Activated T-helper 17 cell treated with anti-CD3 and anti-CD28 coated beads, Interleukin-2, amount 50 U/mL, for 72 hours (primary cell): ENCODE measurements at places on chromosomes 7 and 10.
A peak's percentile ranks its signal among the peaks of the same experiment; 100 is the strongest.

DNA sequence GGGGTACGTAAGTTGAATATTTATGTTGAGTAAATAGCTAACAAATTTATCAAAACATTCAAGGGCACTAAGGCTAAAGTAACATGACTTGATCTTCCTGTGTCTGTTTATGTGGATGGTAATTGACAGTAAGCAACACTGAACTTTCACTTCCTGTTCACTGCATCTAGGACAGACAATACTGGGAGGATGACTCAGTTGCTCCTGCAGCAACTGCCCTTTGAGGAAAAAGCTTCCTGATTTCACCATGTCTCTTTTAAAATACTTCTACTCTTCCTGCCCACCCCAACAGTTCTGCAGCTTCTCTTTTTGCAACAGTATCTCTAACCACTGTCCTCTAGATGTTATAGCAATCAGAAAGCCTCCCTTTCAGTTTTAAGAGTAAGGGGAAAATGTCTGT is 76.6 kb upstream of the HGF start:
- no peak for ATAC-seq

- no peak for ATAC-seq
Observed at GRCh38 chr7:158327571-158328180, 259.9 kb downstream of the PTPRN2 start.

- no peak for ATAC-seq
Observed at GRCh38 chr7:426510-426909, 93.1 kb downstream of the PDGFA start.

DNA sequence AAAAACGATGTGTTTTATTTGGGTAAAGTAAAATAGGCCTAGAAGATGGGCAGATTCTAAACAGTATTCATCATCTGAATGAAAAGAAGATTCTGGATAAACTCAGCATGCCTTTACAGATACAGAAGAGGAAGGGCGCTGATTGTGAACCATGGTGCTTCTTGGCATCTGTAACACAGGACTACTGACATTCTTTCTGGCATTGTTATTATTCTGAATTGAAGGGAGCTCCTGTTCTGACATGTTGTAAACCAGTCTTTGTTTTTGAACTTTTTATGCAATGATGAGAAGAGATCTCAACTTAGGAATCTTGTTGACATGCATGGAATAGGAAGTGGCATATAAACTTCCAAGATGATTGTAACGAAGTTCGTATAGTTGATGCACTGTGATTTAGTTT is 13.5 kb downstream of the RPA3 start:
- ATAC-seq, result no peak

- no peak for ATAC-seq
Observed at GRCh38 chr10:72756674-72757385, 64.9 kb downstream of the MCU start.

DNA sequence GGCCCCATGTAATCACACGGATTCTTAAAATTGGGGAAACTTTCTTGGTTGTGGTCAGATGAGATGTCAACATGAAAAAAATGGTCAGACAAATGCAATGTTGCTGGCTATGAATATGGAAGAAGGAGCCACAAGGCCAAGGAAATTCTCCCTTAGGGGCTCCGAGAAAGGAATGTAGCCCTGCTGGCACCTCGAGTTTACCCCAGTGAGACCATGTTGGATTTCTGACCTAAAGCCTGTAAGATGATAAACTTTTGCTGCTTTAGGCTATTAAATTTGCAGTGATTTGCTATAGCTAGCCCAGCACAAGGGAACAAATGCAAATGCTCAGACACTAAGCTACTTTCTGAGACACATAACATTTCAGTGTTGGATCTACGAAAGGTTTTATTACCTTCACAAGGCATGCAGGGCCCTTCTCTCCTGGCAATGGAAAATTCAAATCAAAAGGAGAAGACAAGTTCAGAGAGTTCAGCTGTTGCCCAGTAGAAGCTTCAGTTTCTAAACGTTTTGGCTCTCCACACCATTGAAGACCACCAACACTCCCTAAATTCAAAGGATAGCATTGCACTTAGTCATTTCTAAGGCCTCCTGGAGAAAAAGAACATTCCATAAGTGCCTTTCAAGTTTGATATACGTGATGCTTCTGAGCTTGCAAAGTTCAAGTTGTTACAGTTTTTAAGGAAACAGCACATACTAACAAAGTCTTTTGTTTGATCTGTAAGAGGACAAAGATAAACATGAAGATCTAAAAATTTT is 23.4 kb downstream of the MCMBP start:
- ATAC-seq, result no peak

GRCh38 chr10:29479081-29479925 is 155.5 kb downstream of the SVIL start:
- ATAC-seq, result no peak

GRCh38 chr7:84085998-84086397 is 108.6 kb downstream of the SEMA3A start:
- no peak for ATAC-seq

- ATAC-seq, result no peak
Observed at GRCh38 chr10:107671960-107672359, 507.5 kb upstream of the SORCS1 start.

DNA sequence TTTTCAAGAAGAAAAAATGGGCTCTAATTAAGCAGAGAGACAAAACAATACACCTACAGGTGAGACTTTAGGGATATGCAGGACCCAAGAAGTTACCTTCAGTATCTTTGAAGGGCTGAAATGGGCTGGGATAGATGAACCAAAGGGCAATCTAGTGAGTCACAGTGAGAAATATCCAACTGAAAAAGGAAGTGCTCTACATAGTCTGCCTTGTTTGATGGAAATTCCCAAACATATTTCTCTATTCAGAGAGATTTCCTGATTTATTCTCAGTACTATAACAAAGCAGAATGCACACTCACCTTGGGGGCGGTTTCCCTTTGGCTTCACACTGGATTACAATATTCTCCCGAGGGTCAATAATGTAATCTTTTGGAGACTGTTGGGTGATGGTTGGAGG is 104.1 kb upstream of the LAMB4 start:
- ATAC-seq, result no peak

DNA sequence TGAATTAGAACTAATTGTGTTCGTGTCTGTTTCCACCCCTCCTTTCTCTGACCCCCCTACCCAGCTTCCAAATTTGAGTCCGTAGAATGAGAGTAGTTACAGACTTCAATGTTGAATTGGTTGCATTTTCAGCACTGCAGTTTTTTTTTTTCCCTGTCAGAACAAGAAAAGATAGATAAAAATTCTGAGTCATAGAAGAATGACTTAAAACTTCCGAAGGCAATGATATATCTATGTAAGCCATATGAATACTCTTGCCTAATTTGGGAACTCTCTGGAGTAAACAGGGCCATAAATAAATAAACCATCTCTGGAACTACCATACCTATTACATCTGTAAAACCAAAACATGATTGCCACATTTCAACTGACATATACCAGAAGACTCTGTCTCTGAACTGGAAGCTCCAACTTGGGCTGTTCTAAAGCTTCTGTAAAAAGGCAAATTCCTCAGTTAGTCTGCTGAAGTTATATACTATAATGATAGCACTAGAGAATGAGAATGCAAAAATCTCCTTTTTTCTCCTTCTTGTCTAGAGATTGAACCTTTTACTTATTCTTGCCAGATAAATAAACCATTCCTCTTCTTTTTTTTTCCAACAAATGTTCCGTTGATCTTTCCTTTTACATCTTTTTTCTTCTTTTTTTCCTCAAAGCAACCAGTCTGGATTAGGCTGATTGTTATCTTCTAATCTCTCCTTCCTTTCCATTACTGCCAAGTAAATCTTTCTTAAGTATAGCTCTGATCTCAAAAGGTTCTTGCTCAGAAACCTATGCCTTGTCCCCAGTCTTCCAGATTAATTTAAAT is 23.5 kb downstream of the VCL start:
- peak; percentile 85 for ATAC-seq

DNA sequence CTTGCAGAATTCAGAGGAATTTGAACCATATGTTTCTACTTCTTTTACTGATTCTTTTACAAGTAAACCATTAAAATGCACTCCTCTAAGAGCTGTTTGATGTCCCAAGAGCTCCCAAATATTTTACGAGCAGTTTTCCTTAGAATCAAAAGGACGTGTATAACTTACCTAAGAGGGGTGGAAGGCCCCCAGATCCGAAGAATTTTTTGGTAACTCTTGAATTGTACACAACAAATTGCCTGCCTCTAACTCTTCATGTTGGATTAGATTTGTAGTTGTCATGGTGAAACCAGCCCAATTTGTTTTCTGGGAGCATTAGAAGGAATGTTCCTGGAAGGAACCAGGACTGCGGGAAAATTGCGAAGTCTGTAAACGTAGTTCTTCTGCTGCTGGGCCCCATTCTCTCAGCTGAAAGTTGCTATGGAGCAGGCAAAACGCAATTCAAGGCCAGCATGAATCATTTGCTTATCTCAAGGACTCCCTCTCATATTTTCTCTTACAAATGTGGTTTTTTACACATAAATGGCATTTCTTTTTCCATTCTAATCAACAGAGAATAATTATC is 124.8 kb upstream of the TMEM72 start:
- no peak for ATAC-seq

DNA sequence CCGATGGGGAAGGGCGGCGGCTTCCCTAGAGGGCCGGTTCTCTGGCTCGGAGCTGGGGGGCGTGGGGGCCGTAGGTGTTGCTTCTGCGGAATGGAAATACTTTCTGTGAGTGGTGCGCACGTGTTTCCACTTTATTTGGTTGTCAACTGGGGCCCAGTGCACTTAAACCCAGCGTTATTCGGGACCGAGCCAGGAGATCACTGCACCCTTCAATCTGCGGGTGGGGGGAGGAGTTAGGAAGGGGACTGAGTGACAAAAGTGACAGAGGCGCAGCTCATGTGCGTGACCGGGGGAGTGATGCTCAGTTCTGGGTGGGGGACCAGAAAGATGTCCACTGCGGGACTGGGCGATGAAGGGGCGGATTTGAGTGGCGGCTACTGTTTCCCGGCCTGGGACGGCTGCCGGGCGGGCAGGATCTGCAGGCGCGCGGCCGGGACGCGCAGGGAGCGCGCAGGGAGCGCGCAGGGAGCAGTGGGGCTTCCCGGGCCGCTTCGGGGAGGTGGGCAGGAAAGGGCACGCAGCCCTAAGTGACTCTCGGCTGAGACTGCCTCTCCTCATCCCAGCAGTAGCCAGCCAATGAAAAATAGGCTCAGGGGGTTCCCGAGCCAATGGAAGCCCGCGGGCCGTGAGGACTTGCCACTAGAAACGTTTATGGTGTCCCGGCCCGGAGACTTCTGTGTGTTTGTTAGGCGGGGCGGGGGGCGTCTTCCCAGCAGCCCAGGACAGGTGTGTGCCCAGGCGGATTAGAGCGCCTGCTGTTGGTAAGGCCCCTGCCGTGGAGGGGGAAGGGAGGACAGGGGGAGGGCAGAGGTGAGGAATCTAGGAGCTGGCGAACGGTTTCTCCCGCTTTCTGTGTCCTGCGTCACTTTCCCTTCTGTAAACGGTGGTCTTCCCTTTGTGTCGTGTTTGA is 54.3 kb upstream of the KDM7A start:
- ATAC-seq, result peak; percentile 65

DNA sequence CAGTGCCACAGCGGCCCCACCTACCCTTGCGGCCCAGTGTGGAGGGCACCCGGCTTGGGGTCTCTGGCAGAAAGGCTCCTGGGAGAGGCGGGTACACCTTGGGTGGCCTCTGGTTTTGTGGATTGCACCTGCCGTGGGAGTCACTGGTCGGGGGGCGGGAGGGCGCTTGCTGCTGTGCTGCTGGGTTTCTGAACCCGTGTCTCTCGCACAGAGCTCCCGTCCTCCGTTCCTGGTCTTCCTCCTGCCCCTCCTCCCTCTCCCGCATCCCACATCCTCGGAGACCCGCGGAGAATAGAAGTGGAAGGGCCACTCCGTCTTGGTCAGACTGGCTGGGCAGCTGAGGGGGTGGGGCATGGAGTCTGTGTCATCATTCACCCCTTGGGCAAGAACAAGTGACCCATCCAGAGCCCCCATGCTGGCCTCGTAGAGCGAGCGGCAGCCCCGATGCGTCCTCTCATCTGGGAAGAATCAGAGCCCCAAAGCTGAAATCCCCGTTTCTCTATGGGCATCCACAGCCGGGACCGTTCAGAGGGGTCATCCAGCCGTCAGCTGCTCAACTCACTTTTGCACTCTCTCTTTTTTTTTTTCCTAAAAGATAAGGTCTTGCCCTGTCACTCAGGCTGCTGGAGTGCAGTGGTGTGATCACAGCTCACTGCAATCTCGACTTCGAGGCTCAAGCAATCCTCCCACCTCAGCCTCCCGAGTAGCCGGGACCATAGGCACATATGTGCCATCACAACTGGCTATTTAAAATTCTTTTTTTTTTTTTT is 4.0 kb downstream of the MAFK start:
- no peak for ATAC-seq

DNA sequence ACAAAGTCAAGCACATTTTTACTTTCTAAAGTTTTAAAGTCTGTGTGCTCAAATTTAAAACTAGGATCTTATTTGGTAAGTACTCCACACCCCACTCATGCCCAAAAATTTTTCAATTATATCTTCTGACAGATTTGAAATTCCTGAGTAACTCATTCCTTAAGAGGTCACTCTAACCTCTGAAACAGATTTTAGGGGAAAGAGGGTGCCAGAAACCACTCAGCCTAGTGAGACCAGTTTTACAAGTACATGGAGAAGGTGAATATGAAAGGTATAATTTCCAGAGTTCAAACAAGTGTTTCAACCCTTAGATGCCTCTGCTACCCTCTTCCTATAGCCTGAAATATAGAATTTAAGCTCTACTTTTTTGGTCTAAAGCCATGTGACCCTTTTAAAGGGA is 79.2 kb downstream of the C7orf25 start:
- ATAC-seq, result no peak

DNA sequence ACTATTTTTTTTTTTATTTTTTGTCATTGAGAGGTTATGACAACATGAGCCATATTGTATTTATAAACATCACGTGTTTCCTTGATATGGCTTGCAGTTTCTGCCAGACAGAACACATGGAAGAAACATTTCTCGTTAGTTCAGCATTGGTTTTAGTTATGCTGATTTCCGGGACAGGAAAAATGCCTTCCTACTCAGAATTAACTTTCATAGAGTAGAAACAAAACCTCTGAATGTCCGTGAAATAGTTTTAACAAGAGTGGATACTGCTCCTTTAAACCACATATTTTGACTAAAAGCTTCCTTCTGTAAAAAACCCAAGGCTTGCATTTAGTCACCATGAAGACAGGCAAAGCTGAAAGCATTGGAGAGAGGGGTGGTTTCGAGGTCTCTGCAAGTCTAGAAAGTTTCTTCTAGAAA is 240.4 kb downstream of the KIAA1217 start:
- ATAC-seq, result peak; percentile 80

DNA sequence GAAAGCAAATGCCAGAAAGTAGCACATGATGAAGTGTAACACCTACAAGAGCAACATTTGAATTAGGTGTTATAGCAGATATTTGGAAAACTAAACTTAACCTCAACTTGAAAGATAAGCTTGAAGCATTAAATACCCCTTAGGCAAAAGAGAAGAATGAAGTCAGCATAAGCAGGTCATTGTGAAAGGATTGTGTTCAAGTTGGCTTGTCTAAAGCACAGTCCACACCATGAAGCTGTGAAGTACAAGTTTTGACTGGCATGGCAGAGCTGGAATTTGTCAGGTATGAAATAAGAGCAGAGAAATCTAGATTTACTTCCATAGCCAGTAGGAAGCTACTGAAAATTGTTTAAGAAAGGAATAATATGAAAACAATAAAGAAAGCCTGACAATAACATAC is 480.3 kb upstream of the POT1 start:
- no peak for ATAC-seq
